Stimulated activated CD8-positive, alpha-beta memory T cell treated with anti-CD3 and anti-CD28 coated beads, Interleukin-7, amount 100 ng/mL, for 1 hour (primary cell): ENCODE measurements at places on chromosomes 1 and 21.

- no peak for DNase-seq
Measured at GRCh38 chr21:42379426-42380215, 13.3 kb upstream of the TFF1 start.

DNA sequence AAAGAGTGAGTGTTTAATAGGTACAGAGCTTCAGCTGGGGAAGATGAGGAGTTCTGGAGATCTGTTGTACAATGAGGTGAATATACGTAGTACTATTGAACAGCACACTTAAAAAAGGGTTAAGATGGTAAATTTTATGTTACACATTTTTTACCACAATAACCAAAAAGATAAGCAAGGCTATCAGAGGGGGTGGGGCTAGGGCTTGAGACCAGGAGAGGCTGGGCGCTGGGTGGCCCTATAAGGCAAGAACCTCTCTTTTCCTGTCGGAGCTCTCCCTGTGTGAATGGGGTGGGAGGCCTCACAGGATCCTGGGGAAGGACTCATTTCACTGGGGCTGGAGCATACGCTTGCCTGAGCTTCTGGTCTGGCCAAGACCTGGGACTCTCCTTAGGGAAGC, 9.0 kb downstream of the SLC41A1 start:
- no peak for DNase-seq

- no peak for DNase-seq
Measured at GRCh38 chr1:2344744-2345296, 46.5 kb downstream of the MORN1 start.

GRCh38 chr1:207049514-207049913, 1.5 kb downstream of the YOD1 start:
- DNase-seq, result no peak

DNA sequence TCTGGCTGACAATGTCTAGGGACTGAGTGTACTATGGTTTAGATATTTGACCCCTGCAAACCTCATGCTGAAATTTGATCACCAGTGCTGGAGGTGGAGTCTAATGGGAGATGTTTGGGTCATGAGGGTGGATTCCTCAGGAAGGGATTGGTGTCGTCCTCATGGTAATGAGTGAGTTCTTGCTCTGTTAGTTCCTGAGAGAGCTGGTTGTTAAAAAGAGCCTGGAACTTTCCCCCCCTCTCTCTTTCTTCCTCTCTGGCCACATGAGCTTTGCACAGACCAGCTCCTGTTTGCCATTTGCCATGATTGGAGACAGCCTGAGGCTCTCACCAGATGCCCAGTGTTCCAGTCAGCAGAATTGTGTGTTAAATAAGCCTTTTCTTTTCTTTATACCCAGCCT, 36.6 kb upstream of the CNIH3 start:
- no peak for DNase-seq

- DNase-seq, result no peak
Measured at GRCh38 chr1:66954208-66954607, 29.4 kb downstream of the MIER1 start.

GRCh38 chr1:169003864-169004516, 102.5 kb upstream of the ATP1B1 start:
- no peak for DNase-seq

- no peak for DNase-seq
Measured at GRCh38 chr1:94322696-94323095, 85.3 kb upstream of the ARHGAP29 start.

- no peak for DNase-seq
Measured at GRCh38 chr1:110688514-110688913, 13.8 kb upstream of the KCNA3 start.

DNA sequence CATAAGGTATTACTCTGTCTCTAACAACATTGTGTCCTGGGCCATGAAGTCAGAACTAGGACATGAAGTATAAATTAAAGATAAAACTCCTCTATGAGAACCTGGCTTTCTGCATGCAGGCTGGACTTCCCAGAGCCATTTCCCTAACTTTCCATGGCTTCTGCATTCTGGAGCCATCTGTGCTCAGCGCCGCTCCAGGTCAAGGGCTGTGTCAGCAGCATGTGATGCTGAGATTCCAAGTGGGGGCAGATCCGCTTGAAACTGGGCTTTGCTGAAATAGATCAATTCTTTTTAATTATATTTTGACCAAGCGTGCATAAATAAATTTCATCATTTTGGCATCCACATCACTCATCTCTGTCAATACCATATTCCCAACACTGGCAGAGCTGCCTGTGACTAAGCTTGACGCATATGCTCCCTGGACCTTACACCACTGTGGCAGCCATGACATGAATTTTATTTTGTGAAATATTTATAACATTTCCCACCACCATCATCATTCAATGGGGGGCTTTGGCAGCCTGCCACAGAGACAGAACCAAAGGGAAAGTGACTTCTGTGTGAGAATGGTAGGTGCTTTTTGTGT, 110.4 kb upstream of the KCNK1 start:
- no peak for DNase-seq

GRCh38 chr1:236541710-236542109, 17.9 kb downstream of the LGALS8 start:
- DNase-seq, result no peak

DNA sequence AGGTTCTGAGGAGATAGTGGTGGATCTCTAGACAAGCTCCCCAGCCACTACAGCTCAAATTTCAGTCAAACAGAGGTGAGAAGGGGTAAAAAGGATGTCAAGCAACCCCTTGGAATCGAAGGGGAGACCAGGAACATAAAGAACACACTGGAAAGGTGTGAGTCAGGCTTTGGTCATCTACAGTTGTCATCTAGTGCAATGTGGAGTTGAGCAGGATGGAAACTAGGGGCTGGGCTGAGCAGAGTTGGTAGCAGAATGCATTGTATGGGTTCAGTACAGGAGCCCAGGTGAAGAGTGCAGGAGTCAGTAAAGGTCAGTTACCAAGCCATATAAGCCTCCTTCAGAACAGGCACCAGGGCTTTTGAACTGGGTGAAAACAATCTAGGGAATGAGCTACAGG, 52.7 kb upstream of the VAV3 start:
- DNase-seq, result no peak

- no peak for DNase-seq
Measured at GRCh38 chr1:202571719-202572339, 138.4 kb downstream of the SYT2 start.

DNA sequence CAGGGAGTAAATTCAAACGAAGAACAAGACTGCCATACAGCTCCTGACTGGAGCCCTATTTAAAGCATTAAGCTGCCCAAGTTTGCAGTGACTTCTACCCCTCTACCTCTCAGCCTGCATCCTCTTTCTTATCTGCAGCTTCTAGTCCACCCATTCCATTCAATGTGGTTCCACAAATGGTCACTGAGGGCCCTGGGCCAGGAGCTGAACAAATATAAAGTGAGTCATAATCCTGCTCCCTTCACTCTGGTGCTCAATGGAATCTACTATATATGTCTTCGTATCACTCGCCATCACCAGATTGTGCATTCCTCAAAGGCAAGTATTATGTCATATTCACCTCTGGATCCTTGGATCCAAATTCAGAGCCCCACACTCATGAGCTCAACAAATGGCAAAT, 398.7 kb downstream of the BRINP2 start:
- DNase-seq, result no peak

GRCh38 chr1:149849111-149849946, 50.0 kb upstream of the BOLA1 start:
- no peak for DNase-seq

- DNase-seq, result no peak
Measured at GRCh38 chr1:10242811-10243210, 32.4 kb downstream of the KIF1B start.

DNA sequence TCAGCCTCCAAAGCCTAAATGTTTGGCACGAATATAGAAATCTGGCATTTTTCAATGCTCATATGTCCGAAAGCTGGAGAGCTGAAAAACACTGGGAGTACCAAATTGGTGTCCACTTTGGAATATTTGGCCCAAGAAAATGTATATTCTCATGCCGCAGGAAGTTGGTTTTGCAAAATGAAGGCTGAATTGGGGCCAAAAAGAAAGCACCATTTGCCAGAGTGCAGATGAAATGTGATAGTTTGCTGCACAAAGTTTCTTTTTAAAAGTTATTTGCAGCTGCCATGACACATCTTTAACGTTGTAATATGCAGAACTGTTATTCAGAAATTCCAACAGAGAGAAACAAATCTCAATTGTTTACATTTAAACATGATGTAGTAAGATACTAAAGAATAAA, 124.2 kb upstream of the LYPLAL1 start:
- DNase-seq, result no peak

GRCh38 chr1:3879787-3880428, 20.2 kb downstream of the C1orf174 start:
- no peak for DNase-seq

DNA sequence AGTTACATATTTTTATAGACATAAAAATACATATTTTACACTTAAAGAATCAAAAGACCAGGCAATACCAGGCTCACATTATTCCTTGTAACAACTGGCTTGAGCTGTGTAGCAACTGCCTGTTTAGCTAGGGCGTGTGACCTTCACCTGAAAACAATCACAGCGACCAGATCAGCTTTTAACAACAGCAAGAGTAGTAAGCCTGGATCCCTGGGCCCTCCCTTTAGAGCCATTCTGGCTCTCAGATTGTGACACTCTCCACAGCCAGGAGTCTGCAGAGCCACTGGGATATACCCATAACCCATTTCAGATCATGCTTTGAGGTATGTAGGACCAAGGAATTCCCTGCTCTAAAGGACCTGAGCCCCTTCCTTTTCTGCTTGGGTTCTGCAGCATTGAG, 29.4 kb upstream of the GNG4 start:
- DNase-seq, result no peak

GRCh38 chr1:30966690-30967369, 58.3 kb upstream of the SDC3 start:
- DNase-seq, result no peak

- no peak for DNase-seq
Measured at GRCh38 chr1:205041998-205042910, 758 bp upstream of the CNTN2 start.

DNA sequence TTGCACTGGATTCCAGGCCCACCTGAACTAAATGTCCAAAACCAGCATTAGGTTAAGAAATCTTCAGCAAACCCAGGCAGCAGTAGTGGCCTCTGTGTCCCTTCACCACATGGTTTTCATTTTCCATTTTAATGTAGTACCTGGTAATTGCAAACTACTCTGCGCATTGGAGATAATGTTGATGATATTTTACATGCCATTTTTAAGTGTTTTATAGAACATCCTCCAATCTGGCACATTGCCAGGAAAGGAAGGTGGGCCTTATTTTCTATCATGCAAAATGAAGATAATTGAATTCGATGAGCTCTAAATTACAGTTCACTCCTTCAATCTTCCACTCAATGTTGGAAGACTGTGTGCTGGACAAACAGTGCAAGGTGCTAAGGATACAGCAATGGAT, 89.5 kb downstream of the ZC3H11B start:
- no peak for DNase-seq

- DNase-seq, result no peak
Measured at GRCh38 chr1:81912383-81912782, 111.6 kb downstream of the ADGRL2 start.

GRCh38 chr1:57796616-57797015, 372.8 kb upstream of the DAB1 start:
- no peak for DNase-seq

DNA sequence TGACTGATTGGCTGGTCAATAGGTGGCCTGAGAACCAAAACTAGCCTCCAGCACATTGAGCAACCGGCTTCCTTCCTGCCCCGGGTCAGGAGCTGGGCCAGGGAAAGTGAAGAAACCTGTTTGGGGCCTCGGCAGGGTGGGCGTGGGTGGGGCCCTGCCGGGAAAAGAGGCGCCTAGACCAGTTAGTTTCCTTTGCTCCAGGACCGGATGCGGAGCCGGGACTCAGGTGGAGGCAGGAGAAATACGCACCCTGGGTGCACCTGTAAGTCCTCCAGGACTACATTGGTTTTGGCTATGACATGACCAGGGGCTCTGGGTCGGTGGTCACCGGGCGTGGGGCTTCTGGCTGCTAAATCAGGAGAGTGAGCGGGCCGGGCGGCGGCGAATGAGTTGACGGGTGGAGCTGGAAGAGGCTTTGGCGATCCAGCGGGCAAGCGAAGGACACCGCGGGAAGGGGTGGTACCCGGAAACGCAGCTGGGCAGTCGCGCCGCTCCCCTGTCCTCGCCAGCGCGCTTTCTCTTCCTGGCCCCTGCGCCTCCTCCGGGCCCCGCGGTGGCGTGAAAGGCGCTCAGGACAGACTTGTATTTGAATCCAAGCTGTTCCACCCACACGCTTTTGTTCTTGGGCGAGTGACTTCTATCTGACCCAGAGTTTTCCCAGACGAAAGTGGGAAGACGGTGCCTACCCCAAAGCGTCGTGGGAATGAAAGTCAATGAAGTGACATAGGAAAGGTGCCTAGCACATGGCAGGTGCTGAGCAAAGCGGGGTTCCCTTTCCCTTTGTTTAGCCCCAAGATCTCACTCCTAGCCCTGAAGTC, 30.6 kb upstream of the JUN start:
- no peak for DNase-seq

DNA sequence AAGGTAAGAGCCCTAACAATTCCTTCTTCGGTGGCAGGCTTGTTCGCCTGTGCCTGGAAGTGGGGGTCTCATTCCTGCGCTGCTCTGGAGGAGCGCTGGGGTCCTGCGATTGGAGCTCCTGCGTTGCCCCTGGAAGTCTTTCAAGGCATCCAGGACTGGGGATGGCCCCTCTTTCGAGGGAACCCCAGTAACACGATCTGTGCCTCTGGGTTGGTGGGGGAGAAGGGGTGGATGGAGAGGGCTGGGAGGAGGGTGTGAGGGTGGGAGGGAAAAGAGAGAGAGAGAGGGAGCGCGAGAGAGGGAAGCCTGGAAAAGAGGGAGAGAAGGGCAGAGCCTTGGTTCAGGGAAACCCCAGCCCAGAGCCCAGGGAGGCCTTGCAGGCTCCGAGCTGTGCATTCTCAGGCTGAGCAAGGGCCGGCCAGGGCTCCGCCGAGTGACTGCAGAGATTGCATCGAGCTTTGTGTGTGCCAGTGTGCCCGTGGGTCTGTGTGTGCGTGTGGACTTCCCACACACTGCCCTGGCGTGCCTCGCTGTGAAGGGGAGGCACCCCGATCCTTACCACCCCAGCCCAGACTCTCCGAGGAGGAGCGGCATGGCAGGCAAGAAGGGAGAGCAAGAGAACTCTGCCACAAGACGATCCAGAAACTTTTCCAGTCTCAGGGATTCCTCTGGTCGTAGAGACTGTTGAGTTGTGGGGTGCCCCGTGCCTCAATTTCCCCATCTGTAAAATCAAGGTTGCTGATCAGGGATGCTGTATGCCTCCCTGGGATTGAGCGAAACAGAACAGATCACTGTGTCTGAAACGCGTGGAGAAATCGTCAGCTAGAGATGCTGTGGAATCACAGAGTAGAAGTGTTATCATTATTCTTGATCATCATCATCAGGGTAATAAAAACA, 619 bp downstream of the BCL9 start:
- no peak for DNase-seq

DNA sequence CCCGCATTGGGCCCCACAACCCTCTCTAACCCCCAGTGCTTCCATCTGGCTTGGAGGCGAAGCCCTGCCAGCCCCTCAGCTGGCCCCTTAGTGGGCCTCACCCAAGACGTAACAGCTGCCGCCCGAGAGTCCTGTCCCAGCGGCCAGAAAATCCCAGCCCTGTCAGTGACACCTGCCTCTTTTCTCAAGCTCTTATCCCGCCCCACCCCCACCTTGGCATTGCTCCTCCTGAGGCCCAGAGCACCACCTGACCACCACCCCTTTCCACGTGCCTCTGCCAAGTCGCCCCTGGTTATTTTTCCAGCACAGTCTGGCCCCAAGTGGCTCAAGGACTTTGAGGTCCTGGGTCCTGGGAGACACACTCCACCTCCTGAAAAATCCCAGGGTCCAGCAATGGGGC, 5.9 kb upstream of the CTRC start:
- no peak for DNase-seq

- no peak for DNase-seq
Measured at GRCh38 chr1:157001304-157001703, 44.2 kb downstream of the ARHGEF11 start.

- no peak for DNase-seq
Measured at GRCh38 chr1:196466166-196466565, 142.1 kb downstream of the KCNT2 start.
